ENCODE measurements at places on chromosomes 2 and 18.

- no peak for DNase-seq
Measured at GRCh38 chr18:45551142-45551815, 64.0 kb upstream of the SLC14A2 start.

GRCh38 chr2:15205562-15205961 is 355.6 kb downstream of the NBAS start:
- no peak for DNase-seq

GRCh38 chr2:105415007-105415406 is 16.2 kb upstream of the FHL2 start:
- no peak for DNase-seq

DNA sequence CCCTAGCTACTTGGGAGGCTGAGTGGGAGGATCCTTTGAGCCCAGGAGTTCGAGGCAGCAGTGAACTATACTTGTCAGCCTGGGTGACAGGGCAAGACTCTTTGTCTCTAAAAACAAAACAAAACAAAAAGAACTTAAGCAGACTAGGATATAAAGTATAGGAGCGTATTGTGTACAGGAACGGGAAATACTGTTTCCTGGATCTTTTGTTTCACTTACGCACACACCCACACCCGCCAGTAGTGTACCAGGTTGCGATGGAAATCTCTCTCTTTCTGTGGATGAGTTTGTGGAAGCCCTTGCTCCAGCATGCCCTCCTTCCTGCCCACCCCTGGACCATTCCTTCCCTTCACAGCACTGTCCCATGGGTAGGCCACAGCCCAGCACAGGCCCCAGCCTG is 136.3 kb downstream of the RPIA start:
- DNase-seq: no peak

DNA sequence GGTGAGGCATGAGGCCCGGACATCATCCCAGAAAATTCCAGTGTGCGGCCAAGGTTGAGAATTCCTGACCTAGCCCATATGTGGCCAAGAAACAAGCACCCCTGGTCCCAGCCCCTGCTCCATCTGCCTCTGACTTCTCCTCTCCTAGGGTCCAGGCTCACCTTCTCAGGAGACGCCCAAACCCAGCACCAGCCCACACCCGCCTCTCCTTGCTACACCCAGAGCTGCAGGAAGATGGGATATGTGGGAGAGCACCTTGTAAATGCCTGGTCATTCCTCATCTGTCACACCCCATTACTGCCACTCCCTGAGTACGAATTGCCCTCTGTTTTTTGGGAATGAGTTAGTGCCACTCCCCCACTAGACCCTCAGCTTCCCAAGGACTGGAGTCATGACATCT is 7.3 kb upstream of the ATP6V1B1 start:
- DNase-seq: no peak

DNA sequence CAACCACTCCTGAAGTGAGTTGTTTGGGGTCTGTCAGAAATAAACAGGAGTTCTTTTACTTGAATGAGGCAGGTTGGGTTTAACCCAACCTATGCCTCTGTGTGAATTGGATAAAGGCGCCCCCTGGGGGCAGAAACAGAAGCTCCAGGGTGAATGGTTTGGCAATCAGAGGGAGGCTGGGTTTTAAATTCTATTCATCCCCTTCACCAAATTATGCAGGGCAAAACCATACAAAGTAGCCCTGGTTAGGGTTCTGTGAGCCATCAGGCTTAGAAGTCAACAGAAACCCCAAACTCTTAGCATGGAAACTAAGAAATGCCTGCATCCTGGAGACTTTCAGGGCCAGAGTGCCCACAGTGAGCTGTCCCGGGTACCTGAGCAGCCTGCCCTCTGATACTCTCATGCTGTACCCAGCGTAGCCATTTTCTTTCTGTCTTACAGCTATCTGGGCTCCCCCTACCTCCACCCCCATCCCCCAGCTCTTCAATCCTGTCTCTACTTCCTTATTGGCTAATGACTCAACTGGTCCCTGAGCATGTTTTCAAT is 241.5 kb downstream of the ICOS start:
- DNase-seq: no peak

DNA sequence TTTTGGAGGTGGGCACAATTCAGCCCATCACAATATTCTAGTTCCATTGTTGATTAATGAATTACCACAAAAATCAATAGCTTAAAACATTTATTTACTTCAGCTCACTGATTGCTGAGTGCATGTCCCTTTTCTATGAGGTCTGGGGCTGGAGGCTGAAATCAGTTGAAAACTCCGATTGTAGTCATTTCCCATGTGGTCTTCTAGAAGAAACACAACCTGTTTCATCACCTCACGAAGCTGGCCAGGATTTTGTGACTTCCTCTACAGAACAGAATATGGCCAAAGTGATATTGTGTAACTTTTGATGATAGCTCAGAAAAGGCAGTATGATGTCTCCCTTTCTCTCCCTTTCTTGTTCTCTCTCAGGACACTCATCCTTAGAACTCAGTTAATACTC is 44.1 kb upstream of the CYRIA start:
- no peak for DNase-seq

GRCh38 chr18:67131498-67131897 is 385.0 kb downstream of the DSEL start:
- no peak for DNase-seq
